ENCODE measurements at places on chromosomes 11 and 22.

DNA sequence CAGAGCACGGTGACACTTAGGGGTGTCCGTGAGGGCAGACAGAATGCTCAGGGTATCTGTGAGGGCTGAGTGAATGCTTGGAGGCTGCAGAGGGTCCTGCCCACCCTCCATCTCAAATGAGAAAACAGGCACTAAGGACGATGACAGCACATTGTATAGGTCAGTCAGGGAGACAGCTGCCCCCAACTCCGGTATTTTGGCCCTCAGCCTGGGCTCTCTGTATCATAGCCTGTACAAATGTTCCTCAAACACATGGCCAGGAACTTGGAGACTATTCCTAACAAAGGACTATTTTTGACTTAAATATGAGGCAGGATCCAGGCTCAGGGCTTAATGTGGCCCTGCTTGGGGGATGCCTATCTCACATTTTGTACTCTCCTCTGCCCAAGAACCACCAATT is 145.4 kb downstream of the OPCML start:
- DNase-seq: no peak

DNA sequence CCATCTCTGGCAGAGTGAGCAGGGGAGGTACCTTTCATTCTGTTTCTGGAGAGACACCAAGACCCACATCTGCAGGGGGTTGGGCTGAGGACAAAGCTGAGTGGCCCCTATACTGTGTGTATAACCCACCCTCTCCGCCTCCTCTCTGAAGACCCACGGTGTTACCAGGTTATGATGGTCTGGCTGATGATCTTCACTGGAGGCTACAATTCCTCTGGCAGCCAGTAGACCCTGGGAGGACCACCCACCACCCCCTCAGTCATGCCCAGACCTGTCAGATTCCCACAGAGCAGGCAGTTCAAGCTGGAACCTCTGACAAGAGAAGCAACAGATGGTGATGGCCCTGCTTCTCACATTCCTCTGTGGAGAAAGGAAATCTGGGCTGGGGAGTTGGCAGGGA is 11.4 kb upstream of the KCNJ1 start:
- no peak for DNase-seq

- no peak for DNase-seq
Measured at GRCh38 chr11:44936951-44937543, 13.6 kb downstream of the TP53I11 start.

DNA sequence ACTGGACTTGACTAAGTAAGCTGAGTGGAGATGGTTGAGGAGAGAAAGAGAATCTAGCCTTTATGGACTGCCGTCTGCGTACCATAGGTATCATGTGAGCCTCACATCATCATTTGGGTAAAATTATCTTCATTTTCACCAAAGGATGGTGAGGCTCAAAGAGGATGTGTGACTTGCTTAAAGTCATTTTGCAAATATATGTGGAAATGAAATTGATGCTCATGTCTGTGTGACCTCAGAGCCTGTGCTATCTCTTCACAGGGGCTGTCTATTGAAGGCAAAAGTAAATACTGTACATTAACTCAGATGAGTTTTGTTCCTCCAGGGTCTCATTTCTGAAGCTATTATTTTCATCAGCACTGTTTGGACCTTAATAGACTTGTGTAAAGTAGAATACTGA is 83.3 kb upstream of the ALKBH3 start:
- DNase-seq: no peak

GRCh38 chr22:24497841-24498258 is 2.7 kb downstream of the UPB1 start:
- DNase-seq: no peak

GRCh38 chr11:3123305-3123704 is 41.8 kb downstream of the OSBPL5 start:
- DNase-seq: no peak

GRCh38 chr22:20002636-20003035 is 14.0 kb downstream of the ARVCF start:
- DNase-seq: no peak

Measured in suppressor macrophage (primary cell).